ENCODE measurements at places on chromosomes 2 and 18.

- no peak for DNase-seq
These were observed 181.7 kb upstream of the ETAA1 start for GRCh38 chr2:67215214-67216055.

- DNase-seq, result no peak
These were observed 419.0 kb downstream of the NBAS start for GRCh38 chr2:15142069-15142689.

DNA sequence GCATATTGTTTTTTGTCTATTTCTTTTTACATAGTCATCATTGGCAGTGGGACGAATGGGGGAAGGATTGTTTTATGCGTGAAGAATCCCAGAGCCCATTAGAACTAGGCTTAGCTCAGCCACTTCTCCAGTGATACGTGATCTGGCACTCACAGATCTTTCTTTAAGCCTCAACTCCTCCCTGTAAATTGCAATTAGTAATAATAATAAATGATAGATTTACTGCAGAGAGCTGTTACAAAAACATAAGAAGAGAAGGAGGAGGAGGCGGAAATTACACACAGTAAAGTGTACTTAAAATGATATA, 629.3 kb downstream of the NRXN1 start:
- DNase-seq, result no peak

DNA sequence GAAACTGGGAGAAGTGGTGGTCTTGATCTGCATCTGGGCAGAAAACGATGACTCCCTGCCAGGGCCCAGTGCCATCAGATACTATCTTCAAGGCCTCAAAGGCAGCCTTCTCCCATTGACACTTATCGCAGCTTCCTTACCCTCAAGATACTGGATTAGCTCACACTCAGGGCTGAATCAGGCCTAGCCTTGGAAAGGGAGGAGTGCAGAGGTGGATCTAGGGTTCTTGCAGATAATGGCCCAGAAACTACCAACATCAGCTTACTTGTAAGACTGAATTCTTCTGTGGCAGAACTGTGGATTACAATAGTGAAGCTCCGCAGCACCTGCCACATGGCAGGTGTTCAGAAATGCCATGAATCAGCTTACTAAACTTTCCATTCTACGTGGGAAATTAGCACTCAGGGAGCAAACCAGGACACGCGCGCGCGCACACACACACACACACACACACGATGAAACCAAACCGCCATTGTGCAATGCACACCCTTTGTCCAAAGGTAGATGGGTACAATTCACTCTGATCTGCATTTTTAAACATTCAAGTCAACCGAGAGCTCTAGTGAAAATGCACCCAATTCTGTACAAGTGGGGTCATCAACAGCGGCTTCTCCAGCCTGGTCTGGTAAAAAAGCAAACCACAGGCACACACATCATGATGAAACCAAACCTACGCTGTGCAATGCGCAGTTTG, 26.3 kb upstream of the TMEM182 start:
- DNase-seq, result no peak

GRCh38 chr2:140893685-140894084, 1237.1 kb downstream of the LRP1B start:
- DNase-seq, result peak; percentile 65

DNA sequence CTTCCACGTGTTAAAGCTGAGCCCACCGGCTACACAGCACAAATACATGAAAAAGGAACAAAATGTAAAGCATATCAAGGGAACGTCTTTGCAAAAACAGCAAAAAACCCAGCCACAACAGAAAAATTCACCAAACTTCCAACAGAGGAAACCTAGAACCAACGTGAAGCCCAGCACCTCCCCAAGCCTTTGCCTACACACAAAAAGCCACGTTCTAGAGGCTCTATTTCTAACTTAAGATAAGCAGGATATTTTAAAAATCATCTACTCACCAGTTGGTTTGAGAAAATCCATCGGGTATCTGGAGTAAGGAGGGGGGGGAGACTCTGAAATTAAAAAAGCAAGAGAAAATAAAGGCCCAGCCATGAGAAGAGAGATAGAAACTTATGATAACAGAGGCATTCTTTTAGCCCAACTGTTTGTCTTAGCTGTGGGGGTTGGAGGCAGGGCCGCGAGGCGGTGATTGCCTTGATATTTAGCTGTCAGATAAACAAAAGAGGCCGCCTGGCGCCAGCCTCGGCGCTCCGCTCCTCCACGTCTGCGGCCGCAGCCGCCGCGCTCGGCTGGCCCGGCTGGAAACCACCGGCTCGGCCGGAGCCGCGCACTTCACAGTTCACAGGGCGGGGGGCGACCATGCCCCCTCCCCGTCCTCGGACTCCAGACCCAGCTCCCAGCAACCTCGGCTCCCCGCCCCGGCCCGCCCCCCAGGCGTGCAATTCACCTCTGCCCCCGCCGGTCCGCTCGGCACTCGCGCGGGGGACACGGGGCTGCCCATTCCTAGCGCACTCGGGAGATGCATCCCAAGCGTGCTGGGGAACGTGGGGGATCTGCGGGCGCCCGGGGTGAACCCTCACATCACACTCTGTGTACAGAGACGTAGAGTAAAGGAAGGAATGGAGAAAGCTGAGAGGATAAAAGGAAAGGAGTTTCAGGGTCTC, 2.4 kb downstream of the SMAD7 start:
- DNase-seq, result no peak

- no peak for DNase-seq
These were observed 268.6 kb upstream of the RAB6C start for GRCh38 chr2:129710670-129711495.

GRCh38 chr2:189916651-189917050, 132.4 kb downstream of the PMS1 start:
- DNase-seq, result no peak

GRCh38 chr2:18124116-18124835, 245.8 kb downstream of the KCNS3 start:
- DNase-seq, result no peak

All from NCI-H460 (cell line).